ENCODE measurements at places on chromosomes 16 and 17.

GRCh38 chr17:50916026-50916707 is 50.0 kb upstream of the TOB1 start:
- DNase-seq = no peak

GRCh38 chr17:804541-805435 is 22.6 kb downstream of the MRM3 start:
- DNase-seq = no peak

GRCh38 chr16:57630407-57630797 is 2.0 kb downstream of the ADGRG1 start:
- no peak for DNase-seq

DNA sequence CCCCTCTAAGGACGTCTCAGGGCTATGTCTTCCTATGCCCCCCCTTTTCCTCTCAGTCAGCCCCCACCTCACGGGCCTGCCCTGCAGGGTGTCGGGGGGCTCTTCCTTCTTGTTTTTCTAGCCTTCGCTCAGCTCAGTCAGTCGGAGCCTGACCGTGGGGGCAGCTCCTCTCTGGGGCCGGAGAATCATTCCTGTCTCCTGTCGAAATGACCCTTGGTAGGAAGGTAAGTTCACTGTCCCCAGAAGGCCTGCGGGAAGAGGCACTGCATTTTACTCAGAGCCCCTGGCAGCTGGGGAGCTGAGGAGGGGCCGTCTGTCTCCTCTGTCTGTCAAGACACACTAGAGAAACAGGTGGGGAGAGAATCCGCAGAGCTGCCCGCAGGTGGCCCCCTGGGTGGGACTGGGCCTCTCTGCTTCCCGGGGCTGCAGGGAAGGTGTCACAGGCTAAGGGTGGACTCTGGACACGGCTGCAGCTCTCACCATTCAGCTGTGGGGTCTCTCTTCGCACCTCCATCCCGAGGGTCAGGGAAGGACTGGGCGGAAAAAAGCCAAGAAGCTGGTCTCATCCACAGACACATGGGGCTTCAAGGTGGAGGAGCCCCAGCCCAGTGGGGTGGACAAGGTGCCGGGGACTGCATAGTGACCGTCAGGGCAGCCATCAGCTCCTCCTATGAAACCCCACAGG is 112.8 kb upstream of the TNRC6C start:
- no peak for DNase-seq

GRCh38 chr16:75908331-75909117 is 182.2 kb upstream of the CPHXL start:
- no peak for DNase-seq

GRCh38 chr16:85064186-85064585 is 36.6 kb downstream of the KIAA0513 start:
- no peak for DNase-seq

- no peak for DNase-seq
Measured at GRCh38 chr17:64466019-64466735, 17.3 kb downstream of the MILR1 start.

- no peak for DNase-seq
Measured at GRCh38 chr17:82596296-82596695, 51.9 kb downstream of the WDR45B start.

DNA sequence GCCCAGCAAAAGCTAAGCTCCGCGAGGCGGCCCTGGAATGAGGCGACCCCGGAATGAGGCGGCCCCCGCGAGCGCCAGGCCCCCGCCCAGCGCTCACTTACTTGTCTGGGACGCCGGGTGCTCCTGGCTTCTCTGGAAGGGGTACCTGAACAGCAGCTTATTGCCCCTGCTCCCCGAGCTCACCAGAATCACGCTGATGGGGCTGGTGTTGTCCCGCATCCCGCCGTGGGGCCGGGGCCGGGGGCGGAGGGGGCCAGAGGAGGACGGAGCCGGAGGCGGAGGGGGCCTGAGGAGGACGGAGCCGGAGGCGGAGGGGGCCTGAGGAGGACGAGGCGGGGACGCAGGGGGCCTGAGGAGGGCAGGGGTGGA is 440 bp downstream of the NPRL3 start:
- DNase-seq = peak; percentile 45

DNA sequence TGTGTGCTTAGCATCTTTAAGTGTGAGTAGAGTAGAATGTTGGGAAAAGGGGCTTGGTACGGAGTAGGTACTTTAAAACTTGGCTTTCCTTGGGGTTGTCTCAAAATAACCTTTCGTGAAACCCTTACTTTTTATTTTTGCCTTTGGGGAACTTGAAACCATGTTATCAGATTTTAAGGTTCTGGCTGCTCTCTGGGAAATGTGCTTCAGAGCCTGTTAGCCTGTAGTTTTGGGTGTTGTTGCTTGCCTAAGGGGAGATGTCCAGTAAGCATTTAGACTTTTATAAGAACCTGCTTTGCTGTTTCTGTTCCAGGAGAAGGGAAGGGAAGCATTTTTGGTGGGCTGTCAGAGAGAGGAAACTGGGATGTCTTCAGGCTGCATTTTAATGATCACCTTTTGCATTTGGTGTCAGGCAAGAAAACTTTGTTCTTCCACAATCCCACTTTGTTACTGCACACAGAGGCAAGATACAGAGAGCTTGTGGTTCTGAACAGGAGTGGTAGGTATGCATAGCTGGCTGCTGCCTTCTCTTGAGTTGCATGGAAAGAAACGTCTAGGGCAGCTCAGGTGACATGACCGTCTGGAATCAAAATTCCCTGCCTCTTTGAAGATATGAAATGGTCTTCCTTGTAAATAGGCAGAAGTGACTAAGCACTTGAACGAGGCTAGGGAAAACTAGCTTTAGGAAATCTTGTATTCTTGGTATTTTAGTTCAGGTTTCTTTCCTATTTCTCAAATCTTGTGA is 1.7 kb downstream of the RABEP1 start:
- DNase-seq = peak; percentile 88

- DNase-seq = no peak
Measured at GRCh38 chr17:71023249-71024030, 854.1 kb downstream of the KCNJ2 start.

GRCh38 chr17:49976828-49977202 is 7.8 kb downstream of the DLX4 start:
- DNase-seq = no peak

DNA sequence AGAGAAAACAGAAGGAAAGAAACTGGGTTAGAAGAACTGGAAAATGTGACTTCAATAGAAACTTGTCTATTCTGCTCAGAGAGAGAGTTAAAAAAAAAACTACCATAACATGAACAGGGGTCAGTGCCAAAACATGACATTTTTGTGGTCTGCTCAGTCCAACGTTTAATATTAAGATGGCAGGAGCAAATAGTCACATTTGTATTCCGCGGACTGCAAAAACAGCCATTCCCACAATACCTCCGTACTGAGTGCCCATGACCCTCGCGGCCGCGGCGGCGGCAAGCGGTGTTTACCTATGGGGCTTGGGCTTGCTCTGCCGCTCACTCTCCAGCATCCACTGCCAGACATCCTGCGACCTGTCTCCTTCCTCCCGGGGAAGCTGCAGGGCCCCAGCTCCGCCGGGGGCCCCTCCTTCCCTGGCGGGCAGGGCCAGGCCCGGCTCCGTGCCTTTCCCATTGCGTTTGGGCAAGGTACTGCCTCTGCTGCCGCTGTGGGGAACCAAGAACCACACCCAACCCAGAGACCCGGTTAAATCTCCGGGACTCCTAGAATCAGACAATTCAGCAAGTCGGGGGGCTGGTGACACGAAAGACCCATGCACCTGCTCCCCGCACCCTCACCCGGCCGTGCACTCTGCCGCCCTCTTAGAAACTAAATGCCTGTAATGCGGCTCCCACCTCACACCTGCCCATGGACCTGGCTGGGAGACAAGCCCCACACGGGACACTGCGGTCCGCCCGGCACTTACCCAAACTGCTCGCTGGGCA is 24.7 kb downstream of the AXIN2 start:
- DNase-seq = no peak

GRCh38 chr17:63550817-63551639 is 751 bp downstream of the DCAF7 start:
- DNase-seq = peak; percentile 77

DNA sequence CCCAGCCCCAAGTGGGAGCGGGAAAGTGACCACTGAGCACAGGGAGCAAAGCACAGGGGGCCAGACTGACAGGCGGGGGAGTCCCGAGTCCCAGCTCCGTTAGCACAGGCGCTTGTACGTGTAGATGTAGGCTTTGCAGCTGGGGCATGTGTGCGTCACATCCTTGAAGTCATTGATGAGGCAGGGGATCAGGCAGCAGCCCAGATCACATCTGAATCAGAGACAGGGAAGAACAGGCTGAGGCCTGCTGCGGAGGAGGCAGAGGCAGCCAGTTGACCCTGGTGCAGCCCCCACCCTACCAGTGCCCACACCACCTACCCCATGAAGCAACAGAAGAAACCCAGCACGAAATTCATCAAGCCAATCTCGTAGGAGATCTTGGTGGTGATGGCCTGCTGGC is 26.1 kb downstream of the CDIP1 start:
- no peak for DNase-seq

GRCh38 chr17:79955167-79955549 is 80.5 kb downstream of the TBC1D16 start:
- no peak for DNase-seq

- no peak for DNase-seq
Measured at GRCh38 chr17:69286257-69286656, 40.7 kb downstream of the ABCA5 start.

DNA sequence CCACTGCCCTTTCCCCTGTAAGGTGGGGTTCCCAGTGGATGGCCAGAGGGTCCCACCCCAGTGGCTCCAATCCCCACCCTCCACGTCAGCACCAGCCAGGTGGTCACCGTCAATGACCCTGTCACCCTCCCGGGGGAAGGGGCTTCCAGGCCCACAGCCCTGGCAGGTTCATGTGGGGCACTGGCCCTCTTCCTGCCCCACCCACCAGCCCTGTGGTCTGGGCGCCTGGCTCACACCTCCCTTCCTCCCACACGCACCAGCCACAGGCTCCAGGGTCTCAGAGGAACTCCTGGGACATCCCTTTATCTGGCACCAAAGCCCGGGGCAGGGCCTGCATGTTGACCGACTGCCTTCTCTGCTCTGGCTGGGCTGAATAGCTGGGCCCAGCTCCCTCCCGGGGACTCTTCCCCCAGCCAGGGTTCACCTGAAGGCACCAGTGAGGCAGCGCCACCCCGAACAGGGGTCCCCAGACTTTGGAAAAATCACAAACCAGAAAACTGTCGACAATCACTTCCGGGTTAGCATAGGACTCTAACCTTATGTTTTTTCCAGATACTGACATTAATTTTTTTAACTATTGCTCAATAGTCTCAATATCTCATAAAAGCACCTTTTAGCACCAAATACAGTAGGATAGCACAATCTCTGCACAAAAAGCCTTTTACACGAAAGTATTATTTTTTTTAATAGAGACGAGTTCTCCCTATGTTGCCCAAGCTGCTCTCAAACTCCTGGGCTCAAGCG is 21.9 kb upstream of the ZC3H18 start:
- peak; percentile 57 for DNase-seq

DNA sequence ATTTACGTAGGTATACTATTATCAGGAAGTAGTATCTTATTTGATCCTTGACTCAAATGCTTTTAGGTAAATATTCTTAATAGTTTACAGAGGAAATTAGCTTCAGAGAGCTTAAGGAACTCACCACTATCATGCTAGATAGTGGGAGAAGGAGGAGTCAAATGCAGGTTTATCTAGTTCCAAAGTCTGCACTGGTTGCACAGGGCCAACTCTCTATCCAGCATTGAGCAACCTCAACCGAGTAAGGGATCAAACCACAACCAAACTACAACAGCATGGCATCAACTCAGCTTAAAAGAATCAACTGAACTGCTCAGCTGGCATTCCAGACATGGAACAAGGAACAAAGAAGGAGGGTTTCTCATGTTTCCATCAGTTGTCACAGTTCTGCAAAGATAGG is 306.0 kb downstream of the MAF start:
- DNase-seq = no peak

DNA sequence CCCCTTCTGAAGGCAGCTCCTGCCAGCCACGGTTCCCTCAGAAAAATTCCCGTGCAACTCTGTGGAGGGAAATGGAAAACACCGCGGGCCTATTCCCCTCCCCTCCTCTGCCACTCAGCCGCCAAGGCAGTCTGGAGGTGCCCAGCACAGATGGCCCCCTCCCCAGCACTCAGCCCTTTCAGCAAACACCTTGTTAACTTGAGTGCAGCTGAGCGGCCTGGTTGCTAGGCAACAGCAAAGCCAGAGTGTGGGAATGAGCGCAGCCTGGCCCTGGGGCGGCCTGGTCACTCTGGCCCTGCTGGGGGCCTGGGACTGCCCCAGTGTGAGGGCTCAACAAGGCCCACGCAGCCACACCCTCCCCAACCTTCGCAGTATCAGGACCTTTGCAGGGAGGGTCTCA is 32.8 kb downstream of the CACNA1G start:
- no peak for DNase-seq

DNA sequence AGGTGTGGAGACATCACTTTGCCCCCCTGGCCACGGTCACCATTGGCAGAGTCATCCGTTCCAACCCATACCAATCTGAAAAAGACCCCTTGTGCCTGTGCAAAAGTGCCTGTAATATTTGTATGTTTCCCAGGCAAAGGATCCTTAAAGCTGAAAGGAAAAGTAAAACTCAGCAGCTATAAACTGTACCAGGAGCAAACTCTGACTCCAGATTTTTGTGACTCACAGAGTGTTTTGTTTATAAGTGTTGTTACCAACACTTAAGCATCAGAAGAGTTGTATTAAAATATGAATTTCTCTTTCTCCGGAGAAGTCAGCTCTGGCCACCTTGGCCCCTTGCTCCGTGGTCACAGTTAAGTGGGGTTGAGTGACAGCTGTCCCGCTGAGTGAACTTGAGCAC is 75.9 kb downstream of the IRX6 start:
- DNase-seq = no peak

- peak; percentile 64 for DNase-seq
Measured at GRCh38 chr16:11611871-11612664, 25.3 kb upstream of the LITAF start.

DNA sequence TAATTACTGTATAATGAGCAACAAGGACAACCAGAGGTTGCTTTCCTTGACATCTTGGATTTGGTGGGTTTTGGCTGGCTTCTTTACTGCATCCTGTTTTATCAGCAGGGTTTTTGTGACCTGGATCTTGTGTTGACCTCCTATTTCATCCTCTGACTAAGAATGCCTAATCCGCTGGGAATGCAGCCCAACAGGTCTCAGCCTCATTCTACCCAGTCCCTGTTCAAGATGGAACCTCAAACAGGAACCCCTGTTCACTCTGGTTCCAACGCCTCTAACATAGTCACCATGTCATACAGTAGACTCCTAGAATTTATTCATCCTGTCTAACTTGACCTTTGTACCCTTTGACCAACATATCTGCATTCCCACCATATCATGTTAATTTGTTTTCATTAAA is 183.8 kb upstream of the SOX9 start:
- no peak for DNase-seq

- DNase-seq = no peak
Measured at GRCh38 chr17:73526952-73527351, 117.3 kb downstream of the SDK2 start.
